ENCODE measurements at places on chromosomes 6 and 20.

DNA sequence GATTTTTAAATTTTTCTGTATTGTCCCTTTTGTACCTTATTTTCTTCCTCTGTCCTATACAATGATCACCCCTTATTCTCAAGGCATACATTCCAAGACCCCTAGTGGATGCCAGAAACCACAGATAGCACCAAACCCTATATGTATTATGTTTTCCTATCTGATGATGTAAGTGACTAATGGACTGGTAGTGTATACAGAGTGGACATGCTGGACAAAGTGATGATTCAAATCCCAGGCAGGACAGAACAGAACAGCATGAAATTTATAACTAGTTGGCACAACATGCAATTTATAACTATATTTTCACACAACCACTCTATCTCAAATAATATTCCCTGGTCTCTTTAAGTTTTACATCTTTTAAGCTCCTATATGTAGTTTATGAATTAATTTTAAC, 205.6 kb upstream of the FLRT3 start:
- DNase-seq: no peak

GRCh38 chr20:21510414-21511384, 3.2 kb downstream of the NKX2-2 start:
- DNase-seq: no peak

GRCh38 chr6:87714093-87714842, 12.2 kb upstream of the AKIRIN2 start:
- DNase-seq: no peak

- DNase-seq: no peak
Measured at GRCh38 chr6:158816329-158816728, 2.8 kb downstream of the EZR start.

DNA sequence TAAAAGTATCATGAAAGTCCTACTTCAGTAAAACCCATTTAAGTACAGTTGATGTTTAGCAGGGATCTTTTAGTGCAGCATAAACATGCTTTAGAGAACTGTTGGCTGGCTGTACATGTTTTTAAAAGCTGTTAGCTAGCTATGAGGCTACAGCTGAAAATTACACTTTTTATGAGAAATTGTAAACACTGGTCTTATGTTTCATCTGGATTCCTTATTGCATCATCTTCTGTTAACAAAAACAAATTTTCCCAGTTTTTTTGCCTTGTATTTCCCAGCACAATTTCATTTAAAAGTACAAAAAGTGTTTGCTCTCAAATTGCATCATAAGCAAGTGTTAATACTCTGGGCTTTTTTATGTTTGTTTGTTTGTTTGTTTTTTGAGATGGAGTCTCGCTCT, 18.3 kb upstream of the HLA-E start:
- DNase-seq: no peak

- no peak for DNase-seq
Measured at GRCh38 chr20:31815408-31816188, 3.6 kb upstream of the MYLK2 start.

- DNase-seq: no peak
Measured at GRCh38 chr6:44715925-44716324, 328.4 kb downstream of the CDC5L start.

GRCh38 chr6:160421854-160422253, 73.7 kb downstream of the SLC22A3 start:
- no peak for DNase-seq

GRCh38 chr6:3283641-3284435, 25.1 kb downstream of the PSMG4 start:
- DNase-seq: no peak

Data from stimulated activated CD4-positive, alpha-beta T cell treated with anti-CD3 and anti-CD28 coated beads, Interleukin-12 subunit alpha, Interleukin-12 subunit beta, amount 100 ng/mL, for 4 hours (primary cell).